ENCODE measurements at places on chromosomes 5 and 9. TPM values are rescaled to one million over a fixed set of nuclear protein-coding genes. Genes with fewer than 3 reads are reported as not detected.

Gene PCDHB16
- total RNA-seq = 2.1 TPM

Gene PRRT1B
- total RNA-seq = not detected

Gene TSLP
- total RNA-seq = 2.5 TPM

Gene SMIM33
- not detected for total RNA-seq

Gene PGM5
- 49.6 TPM for total RNA-seq

Gene RNF180
- 0.63 TPM for total RNA-seq

Gene SLCO6A1
- not detected for total RNA-seq

Gene PCDHB5
- 3.3 TPM for total RNA-seq

Gene GARNL3
- total RNA-seq = 0.63 TPM

Gene SLC27A6
- total RNA-seq = not detected

Gene BRD8
- total RNA-seq = 43.0 TPM

Gene SLC36A2
- total RNA-seq = not detected
